ENCODE measurements at places on chromosomes 11 and 22.

GRCh38 chr11:86784241-86784681 is 16.1 kb upstream of the PRSS23 start:
- no peak for DNase-seq

- peak; percentile 3 for DNase-seq
Measured at GRCh38 chr11:30196400-30197206, 34.2 kb upstream of the FSHB start.

- DNase-seq = no peak
Measured at GRCh38 chr11:97269527-97269926, 879.7 kb downstream of the JRKL start.

GRCh38 chr11:126339863-126340434 is 15.5 kb upstream of the ST3GAL4 start:
- DNase-seq = no peak

GRCh38 chr11:14254533-14255237 is 104.3 kb downstream of the RRAS2 start:
- DNase-seq = no peak

DNA sequence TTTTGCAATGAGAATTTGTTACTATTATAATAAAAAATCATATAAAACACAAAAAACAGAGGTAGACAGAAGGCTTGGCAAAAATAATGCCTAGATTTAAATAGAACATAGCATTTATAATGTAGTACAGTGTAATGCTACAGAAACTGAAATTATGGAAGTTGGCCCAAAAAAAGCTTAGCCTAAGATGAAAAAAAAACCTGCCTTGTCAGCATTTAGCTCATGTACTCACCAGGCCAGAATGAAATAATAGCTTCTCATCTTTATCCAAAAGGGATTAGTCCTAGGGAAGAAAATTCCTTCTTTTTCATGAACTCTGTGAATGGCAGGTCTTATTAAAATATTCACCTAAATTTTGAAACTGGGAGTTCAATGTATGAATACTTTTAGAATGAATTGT is 951.1 kb downstream of the LRRC4C start:
- DNase-seq = no peak

DNA sequence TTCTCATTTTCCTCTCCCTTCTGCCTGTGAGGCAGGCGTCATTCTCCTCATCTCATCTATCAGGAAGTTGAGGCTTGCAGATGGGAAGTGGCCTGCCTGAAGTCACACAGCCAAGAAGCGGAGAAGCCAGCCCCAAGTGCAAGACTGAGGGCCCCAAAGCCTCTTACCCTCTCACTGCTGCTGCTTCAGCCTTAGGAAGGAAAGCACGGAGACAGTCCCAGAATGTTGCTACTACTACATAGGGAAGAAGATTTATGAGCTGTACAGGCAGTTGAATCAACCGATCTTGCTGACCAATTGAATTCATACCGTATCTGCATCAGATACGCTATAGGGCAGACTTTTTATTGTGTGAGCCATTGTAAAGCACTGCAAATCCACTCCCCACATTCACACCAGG is 89.0 kb downstream of the CWC15 start:
- no peak for DNase-seq

DNA sequence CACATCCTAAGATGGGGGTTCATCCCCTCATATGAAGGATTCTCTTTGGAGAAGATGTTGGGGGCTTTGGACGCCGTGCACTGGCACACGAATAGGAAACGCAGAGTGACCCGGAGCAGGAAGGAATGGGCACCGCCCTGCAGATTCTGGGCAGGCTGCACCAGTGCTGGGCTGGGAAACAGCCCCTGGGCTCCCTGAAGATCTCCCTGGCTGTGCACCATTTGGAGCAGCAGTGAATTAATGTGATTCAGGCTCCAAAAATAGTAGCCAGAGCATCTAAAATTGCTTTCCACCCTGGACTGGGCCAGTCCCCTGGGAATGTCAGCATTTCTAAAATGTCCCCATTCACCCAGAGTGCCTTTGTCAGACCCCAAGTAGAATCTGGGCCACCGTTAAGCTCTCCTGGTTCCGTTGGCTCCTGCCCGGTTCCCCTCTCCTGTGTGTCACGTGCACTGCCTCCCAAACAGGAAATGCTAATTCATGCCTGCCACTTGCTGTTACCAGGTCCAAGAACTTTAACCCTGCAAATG is 18.6 kb downstream of the IRAG1 start:
- DNase-seq = no peak

DNA sequence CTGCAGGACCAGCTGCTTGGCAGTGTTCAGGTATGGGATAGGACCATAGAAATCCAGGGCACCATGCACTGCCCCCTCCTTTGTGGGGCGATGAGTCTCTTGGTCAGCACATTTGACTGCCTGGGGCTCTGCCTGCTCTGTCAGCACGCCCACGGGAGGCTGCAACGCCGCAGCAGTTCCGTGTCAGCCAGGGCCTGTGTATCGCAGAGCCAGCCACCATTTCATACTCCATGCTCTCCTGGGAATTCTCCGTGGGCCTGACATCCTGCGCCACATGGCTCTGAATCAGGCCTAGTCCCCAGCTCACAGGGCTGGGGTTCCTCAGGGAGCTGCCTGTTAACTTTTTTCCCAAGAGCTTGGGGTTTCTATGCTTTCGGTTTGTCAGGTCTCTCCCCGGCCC is 16.9 kb upstream of the RELT start:
- DNase-seq = no peak

DNA sequence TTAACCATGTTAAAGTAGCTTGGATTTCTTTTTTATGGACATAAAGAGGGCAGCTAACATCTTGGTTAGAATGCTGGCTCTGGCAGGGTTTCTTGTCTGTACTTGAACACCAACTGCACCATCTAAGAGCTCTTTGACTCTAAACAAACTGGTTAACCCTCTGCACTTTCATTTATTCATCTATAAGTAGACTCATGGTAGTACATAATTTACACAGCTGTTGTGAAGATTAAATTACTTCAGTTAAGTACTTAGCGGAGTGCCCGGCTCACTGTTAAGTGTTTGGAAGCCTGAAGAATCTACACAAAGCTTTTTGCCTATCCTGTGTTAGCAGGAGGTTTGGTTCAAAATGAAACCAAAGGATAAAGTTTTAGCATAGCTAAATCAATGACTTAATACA is 846.2 kb upstream of the API5 start:
- DNase-seq = no peak

DNA sequence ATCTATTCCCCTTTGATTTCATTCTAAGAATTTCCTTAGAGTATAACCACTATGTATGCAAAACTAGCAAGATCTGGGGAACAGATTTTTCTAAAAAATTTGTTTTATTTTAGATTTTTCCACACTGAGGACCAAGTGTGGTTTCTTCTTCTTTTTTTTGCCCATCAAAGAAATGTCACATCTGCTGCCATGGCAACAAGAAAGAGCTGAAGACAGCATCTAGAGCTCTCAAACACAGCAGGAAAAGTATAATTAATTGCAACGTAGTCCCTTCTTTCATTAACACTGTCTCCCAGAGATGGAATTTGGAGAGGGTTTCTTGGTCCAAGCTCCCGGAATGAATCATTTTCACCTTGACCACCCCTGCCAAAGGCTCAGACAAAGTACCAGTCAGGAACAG is 256.7 kb upstream of the CCDC90B start:
- no peak for DNase-seq

GRCh38 chr11:94241896-94242295 is 62.5 kb upstream of the IZUMO1R start:
- no peak for DNase-seq

DNA sequence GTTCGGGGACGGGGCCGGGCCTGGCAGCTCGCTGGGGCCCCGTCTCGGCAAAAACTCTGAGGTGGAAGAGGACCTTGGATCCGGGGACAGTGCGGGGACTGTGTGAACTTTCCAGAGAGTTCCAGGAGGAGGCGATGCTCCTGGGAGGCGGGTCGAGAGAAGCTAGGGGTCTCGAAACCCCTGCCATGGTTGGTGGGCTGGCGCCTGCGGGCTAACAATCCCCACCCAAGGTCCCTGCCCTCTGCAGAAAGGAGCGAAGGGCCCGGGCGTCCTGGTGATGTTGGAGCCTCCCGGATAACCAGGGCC is 4.7 kb upstream of the GRK2 start:
- DNase-seq = no peak

GRCh38 chr22:42169055-42169469 is 38.5 kb upstream of the CYP2D6 start:
- peak; percentile 66 for DNase-seq

DNA sequence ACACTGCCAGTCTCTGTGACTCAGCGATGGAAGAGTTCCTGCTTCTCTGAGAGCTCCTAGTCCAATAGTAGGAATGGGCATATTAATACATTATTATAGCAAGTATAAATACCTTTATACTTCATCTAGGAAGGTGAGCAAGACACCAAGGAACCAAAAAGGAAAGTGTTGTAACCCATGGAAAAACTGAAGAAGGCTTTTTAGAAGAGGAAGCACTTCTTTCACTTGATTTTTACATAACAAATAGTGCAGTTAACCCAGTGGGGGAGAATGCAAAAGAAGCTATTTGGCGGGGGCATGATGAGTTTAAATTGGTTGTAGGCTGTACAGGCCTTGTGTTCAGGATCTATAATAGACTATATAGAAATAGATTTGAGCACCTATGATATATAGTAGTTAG is 31.2 kb upstream of the C11orf87 start:
- DNase-seq = no peak

- no peak for DNase-seq
Measured at GRCh38 chr11:99260696-99261095, 239.9 kb downstream of the CNTN5 start.

GRCh38 chr11:69718147-69718546 is 14.3 kb upstream of the FGF19 start:
- DNase-seq = no peak

GRCh38 chr22:49663823-49664222 is 163.8 kb downstream of the BRD1 start:
- DNase-seq = no peak

DNA sequence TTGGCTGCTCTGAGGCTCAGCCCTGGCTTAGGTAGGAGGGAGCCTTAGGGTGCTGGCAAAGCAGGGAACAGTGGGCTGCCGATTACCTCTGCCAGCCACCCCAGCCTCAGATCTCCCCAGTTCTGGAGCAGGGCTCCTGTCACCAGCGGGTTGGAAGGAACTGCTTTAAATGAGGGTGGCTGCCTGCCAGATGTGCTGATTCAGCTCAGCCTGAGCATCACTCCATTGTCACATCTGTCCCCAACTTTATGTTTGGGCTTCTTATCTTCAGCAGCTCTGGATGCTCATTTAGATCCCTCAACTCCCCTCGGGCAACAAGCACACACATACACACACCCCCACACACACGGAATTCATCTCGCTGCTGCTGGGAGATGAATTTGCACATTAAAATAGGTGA is 16.9 kb upstream of the ANKK1 start:
- no peak for DNase-seq

GRCh38 chr11:59601788-59602187 is 13.8 kb downstream of the OSBP start:
- DNase-seq = no peak

- no peak for DNase-seq
Measured at GRCh38 chr11:122030286-122030685, 85.7 kb downstream of the BLID start.

GRCh38 chr11:69931060-69931910 is 112.1 kb upstream of the FGF3 start:
- no peak for DNase-seq

- no peak for DNase-seq
Measured at GRCh38 chr11:45180179-45180847, 33.9 kb downstream of the PRDM11 start.

DNA sequence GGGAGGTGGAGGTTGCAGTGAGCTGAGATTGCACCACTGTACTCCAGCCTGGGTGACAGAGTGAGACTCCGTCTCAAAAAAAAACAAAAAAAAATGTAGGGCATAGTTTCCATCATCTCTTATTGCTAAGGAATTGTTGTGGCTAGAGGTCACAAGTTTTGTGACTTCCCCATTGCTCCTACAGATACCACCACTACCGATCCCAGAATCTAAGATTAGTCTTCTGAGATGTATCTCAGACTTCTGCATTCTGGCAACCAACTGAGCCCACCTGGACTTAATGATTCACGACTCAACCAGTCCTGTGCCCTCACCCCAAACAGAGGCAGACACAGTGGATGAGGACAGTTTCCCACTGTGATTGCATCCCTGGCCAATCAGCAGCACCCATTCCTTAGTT is 148.9 kb downstream of the NECTIN1 start:
- DNase-seq = no peak

- no peak for DNase-seq
Measured at GRCh38 chr11:123181767-123182500, 13.1 kb downstream of the CLMP start.

DNA sequence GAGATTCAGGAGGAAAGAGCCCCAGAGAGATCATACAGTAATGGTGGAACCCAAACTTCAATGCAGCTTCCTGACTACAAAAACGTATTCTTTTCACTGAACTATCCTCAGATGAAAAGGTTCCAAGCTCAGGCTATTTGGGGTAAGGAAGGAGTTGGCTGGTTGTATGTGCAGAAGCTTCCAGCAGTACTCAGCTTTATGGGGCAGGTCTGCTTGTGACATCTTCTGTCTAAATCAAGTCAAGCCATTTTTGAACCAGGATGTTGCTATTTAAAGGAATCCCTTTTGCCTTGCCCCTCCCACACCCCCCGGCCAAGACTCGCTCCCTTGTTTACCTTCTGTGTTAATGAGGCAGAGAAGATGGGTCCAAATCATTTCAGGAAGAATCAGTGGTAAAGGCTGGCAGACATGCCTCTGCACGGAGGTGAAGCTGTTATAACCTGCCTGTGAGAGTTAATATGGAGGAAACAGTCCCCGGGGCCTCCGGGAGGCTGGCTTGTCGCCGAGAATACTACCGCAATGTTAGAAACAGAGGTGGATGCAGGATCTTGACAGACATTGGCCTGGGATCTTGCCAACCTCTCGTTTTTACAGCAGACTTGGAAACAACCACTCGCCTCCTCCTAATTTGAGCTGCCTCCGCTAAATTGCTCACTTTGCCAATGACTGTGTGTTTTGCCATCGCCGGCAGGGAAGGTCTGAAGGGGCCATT is 45.4 kb downstream of the TIMP3 start:
- no peak for DNase-seq

GRCh38 chr11:57475191-57475590 is 14.9 kb downstream of the RTN4RL2 start:
- DNase-seq = no peak

DNA sequence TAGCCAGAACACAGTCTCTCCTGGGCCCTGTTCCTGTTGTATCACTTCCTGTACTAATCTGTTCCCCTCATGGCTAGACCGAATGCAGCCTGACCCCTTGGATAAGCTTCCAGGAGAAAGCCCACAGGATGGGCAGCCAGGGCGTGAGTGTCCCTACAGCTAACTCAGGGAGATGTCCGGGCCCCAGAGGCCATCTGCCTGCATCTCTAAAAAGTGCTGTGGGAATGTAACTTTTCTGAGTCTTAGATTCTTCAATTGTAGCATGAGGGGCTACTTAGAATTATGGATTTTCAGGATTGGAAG is 7.7 kb upstream of the MALAT1 start:
- no peak for DNase-seq

GRCh38 chr11:64109332-64109731 is 56.6 kb downstream of the MACROD1 start:
- no peak for DNase-seq

GRCh38 chr11:114832532-114833125 is 154.3 kb downstream of the NXPE2 start:
- no peak for DNase-seq

Measured in activated effector memory CD4-positive, alpha-beta T cell treated with Interleukin-2 at 50 U/mL for 16 hours (primary cell).